ENCODE measurements at places on chromosomes 3 and 15.

- no peaks in the 10 kb centered on the region for H3K27me3 ChIP-seq
- no peaks in the 10 kb centered on the region for H3K4me1 ChIP-seq
- H3K4me3 ChIP-seq: no peak overlapping the region
These were observed 164.0 kb downstream of the IL20RB start for GRCh38 chr3:137121704-137122314.

- no peaks in the 10 kb centered on the region for H3K36me3 ChIP-seq
- H3K4me1 ChIP-seq: no peaks in the 10 kb centered on the region
- H3K4me3 ChIP-seq: no peak overlapping the region
These were observed 71.6 kb downstream of the LRTM1 start for GRCh38 chr3:54856271-54856670.

GRCh38 chr15:51884517-51885236, 55.2 kb downstream of the TMOD3 start:
- no peak overlapping the region for H3K4me3 ChIP-seq
- DNase-seq: no peak
- no peaks in the 10 kb centered on the region for H3K27me3 ChIP-seq
- H3K36me3 ChIP-seq: no peaks in the 10 kb centered on the region

DNA sequence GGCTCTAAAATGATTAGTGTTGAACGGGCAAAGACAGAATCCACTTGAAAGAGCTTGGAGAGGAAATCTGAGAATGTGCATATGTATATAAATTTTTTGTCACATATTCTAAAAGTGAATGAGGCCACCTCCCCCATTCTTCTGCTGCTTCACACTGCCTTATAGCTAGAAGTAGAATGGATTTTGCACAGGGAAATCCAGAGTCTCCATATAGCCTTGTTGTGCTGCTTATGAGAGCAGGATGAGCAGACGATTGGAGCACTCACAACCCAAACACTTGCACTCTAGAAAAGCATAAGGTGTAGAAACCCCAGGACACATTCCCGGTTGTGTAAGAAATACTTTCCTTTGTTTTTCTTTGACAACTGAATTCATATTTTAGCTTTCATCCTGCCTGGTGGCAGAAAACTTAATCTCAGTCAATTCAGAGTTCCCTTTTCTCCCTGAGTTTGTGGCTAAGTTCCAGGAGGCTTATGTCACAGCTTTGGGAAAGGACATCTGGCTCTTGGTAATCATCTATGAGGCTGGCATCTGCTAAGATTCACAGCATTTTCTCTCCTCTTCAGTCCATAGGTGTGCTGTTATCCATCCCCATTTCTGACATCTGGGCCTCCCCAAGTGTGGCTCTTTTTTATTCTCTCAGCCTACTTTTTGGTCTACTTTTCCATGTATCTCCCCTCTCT, 188.4 kb upstream of the PFN2 start:
- H3K27ac ChIP-seq: no peak overlapping the region
- no peaks in the 10 kb centered on the region for H3K4me1 ChIP-seq

DNA sequence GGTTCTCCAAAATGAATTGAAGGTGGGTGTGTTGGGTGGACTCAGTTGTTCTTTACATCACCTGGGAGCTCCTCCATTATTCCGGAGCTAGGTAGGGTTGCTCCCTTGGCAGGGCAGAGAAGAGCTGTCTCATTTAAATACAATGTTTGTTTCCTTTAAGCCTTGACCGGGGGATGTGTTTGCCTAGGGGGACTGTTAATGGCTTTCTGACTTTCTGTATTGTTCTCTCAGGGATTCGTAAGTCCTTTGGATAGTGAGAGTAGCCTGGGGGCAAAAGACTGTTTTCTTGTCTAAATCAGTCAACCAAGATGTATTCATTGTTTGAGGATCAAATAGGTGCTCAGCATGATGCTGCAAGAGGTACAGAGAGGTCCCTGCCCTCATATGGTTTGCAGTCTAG, 71.1 kb downstream of the CDAN1 start:
- H3K27ac ChIP-seq: no peak overlapping the region
- peaks cover 79% of the 10 kb centered on the region for H3K36me3 ChIP-seq
- no peak for DNase-seq
- no peaks in the 10 kb centered on the region for H3K4me1 ChIP-seq

DNA sequence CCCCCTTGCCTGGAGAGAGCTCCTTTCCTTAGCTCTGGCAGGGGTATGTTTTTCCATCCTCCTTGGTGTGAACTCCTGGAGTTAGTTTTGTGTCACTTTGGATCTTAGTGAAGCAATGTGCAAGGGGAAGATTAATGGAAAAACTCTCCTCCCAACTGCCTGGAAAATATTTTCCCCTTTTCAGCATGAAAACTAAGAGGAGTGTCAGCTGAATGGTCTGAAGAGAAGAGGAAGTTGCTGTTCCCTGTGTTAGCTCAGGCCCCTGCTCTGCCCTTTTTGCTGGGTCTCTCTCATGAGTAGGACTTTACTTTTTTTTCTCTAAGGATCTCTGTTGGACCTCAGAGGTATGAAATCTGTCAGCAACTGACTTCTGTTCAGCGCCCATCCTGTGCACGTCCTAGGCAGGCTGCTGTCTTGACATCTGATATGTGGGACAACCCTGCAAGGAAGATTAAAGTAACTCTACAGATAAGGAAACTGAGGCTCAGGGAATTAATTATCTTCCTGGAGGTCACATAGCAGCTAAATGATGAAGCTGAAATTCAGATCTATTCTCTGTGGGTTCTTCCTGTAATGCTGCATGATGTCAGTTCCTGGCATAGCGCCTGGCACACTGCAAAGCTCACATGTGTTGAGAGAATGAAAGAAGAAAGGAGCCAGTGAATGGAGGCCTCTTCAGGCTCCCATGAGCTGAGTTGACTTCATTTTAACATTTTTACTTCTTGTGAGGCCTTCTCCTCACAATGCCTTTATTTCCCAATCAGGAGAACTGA, 109.7 kb upstream of the GALNT15 start:
- H3K4me3 ChIP-seq: no peak overlapping the region
- peak; percentile 84 for DNase-seq
- peak overlapping the region; percentile 36 for H3K27ac ChIP-seq
- no peaks in the 10 kb centered on the region for H3K36me3 ChIP-seq

DNA sequence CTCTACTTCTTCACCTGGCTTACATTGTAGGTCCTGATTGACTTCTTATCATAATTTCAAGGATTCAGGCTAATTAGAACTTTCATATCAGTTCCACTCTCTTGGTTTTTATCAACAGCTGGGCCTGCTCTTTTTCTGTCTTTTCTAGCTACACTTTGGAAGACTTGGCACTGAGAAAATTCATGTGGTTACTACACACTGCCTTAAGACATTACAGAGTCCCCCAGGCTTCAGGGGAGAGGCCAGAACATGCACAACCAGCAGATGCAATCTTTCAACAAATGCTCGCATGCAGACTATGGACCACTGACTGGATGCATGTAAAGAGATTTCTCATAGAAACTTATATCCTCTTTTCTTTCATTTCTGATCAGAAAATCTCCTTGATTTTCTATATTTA, 423.5 kb downstream of the TUSC7 start:
- H3K36me3 ChIP-seq: no peaks in the 10 kb centered on the region
- H3K27me3 ChIP-seq: no peaks in the 10 kb centered on the region
- H3K4me1 ChIP-seq: no peaks in the 10 kb centered on the region
- H3K27ac ChIP-seq: no peak overlapping the region

GRCh38 chr3:178010306-178010705, 525.9 kb upstream of the KCNMB2 start:
- H3K4me1 ChIP-seq: no peaks in the 10 kb centered on the region
- no peak for DNase-seq
- H3K27me3 ChIP-seq: no peaks in the 10 kb centered on the region
- H3K27ac ChIP-seq: no peak overlapping the region
- H3K4me3 ChIP-seq: no peak overlapping the region

- no peak for DNase-seq
- H3K4me1 ChIP-seq: no peaks in the 10 kb centered on the region
- H3K36me3 ChIP-seq: no peaks in the 10 kb centered on the region
These were observed 232.4 kb upstream of the PROK2 start for GRCh38 chr3:72017311-72017710.

DNA sequence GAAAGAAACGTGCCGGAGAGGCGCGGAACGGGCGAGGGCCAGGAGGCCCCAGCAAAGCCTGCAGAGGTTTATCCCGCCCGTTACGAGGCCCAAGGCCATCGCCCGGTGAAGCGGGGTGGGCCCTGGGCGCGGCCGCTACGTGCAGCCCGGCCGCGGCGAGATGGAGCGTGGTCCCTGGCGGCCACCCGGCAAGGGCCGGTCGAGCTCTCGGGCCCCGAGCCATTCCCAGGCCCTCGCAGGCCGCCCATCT, 1.1 kb downstream of the PKM start:
- H3K27me3 ChIP-seq: no peaks in the 10 kb centered on the region
- no peaks in the 10 kb centered on the region for H3K36me3 ChIP-seq
- H3K4me1 ChIP-seq: peaks cover 39% of the 10 kb centered on the region
- peak overlapping the region; percentile 100 for H3K27ac ChIP-seq

GRCh38 chr15:78047761-78048627, 29.5 kb downstream of the TBC1D2B start:
- H3K4me1 ChIP-seq: no peaks in the 10 kb centered on the region
- H3K36me3 ChIP-seq: peaks cover 55% of the 10 kb centered on the region
- peak overlapping the region; percentile 5 for H3K27ac ChIP-seq
- H3K27me3 ChIP-seq: no peaks in the 10 kb centered on the region
- H3K4me3 ChIP-seq: no peak overlapping the region

GRCh38 chr15:90987561-90988141, 6.7 kb downstream of the PRC1 start:
- no peak for DNase-seq
- no peak overlapping the region for H3K27ac ChIP-seq
- H3K36me3 ChIP-seq: no peaks in the 10 kb centered on the region
- no peaks in the 10 kb centered on the region for H3K4me1 ChIP-seq
- H3K4me3 ChIP-seq: no peak overlapping the region

DNA sequence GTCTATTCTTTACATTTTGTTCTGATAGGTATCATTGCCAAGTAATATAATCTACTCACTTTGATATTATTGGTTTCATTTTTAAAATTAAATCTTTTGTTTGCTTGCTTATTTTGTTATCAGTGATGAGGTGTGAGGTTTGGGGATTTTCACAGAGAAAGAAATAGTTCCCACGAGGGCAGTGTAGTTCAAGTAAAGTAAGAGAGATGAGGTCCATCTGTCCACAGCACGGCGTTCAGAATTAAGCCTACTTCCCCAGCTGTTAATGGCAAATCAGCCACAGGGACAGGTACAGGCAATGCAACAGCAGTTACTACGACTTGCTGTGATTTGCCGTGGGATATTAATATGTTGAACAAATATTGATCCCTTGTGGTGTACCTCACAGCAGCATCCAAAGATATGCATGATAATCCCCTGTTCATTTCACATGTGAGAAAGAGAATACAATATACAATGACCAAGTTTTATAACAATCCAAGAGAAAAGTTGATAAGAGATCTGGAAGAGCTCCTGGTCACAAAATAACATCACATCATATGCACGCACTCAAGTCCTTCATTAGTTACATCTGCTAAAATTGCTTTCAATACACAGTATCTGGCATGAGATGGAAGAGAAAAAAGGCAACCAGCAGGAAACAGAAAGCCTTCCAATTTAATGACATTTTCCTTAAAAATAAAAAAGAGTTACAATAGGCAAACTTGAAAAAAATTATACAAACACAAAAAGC, 131.6 kb downstream of the TUSC7 start:
- H3K4me3 ChIP-seq: no peak overlapping the region
- H3K27me3 ChIP-seq: no peaks in the 10 kb centered on the region
- no peaks in the 10 kb centered on the region for H3K36me3 ChIP-seq
- DNase-seq: no peak

GRCh38 chr15:96162322-96162721, 168.2 kb upstream of the NR2F2 start:
- no peaks in the 10 kb centered on the region for H3K27me3 ChIP-seq
- no peak overlapping the region for H3K4me3 ChIP-seq
- H3K36me3 ChIP-seq: no peaks in the 10 kb centered on the region
- DNase-seq: no peak

- H3K27me3 ChIP-seq: no peaks in the 10 kb centered on the region
- H3K36me3 ChIP-seq: no peaks in the 10 kb centered on the region
- no peak overlapping the region for H3K27ac ChIP-seq
These were observed 61.8 kb downstream of the SLC7A14 start for GRCh38 chr3:170524073-170524472.

- DNase-seq: no peak
- no peak overlapping the region for H3K27ac ChIP-seq
- H3K27me3 ChIP-seq: no peaks in the 10 kb centered on the region
- no peak overlapping the region for H3K4me3 ChIP-seq
- peaks cover 5% of the 10 kb centered on the region for H3K36me3 ChIP-seq
These were observed 16.6 kb downstream of the HAPLN3 start for GRCh38 chr15:88878720-88879184.

DNA sequence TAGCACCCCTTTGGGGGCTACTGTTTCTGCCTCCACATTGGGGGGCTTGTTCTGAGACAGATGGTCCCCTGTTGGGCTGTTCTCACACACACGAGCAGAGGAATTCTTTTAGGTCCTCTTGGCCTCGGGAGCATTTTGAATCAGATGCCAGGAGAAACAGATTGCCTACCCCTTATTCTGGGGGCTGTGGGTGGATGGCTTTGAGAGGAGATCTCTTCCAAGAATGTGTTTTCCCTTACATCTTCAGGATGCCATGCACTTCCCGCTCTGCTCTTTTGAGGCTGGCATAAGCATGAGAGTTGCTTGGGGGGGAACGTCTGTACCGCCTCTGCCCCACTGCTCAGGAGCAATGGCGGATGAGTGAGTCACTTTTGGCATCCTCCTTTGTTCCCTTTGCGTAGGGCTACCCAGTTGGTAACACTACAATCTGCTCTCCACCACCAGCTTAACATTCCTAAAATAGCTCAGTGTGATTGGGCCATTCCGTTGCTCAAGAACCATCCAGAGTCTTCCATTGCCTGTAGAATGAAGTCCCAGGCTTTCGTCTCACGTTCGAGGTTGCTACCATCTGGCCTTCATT, 154.4 kb downstream of the RPLP1 start:
- H3K4me1 ChIP-seq: peaks cover 29% of the 10 kb centered on the region
- peak; percentile 83 for DNase-seq
- H3K36me3 ChIP-seq: no peaks in the 10 kb centered on the region

DNA sequence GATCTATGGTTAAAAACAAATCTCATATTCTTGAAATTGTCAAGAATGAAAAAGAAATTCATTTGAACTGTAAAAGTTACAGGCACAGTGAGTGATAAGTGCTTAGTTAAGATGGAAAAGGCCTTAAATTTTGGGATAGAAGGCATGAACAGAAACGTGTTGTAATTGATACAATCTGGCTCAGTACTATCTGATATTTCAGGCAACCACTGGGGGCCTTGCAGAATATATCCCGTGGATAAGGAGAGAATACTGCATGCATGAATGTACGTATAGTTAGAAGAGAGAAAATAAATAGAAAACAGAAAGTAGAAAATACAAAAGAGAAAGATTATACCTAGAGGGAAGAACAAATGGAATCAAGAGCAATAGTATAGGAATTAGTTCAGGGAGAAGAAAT, 741.4 kb upstream of the CCDC54 start:
- no peak for DNase-seq
- H3K4me1 ChIP-seq: no peaks in the 10 kb centered on the region
- H3K36me3 ChIP-seq: no peaks in the 10 kb centered on the region
- no peaks in the 10 kb centered on the region for H3K27me3 ChIP-seq

DNA sequence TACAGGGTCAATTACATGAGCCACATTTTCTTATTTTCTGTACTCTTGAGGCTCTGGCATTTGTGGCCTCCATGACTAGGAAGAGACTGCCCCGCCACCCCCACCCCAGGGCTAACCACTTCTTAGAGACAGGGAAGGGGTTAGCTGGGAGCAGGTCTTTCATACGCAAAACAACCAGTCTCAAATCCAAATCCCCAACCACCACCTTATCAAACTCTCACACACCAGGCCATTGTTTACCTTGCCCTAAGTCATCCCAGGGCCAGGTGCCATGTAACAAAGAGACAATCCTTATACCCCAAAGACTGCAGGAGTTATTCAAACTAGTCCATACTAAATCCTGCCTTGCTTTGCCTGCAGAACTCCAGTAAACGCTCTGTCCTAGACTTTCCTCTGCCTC, 77.8 kb downstream of the B3GNT5 start:
- no peak overlapping the region for H3K27ac ChIP-seq
- no peaks in the 10 kb centered on the region for H3K36me3 ChIP-seq
- H3K4me3 ChIP-seq: no peak overlapping the region
- no peak for DNase-seq
- no peaks in the 10 kb centered on the region for H3K4me1 ChIP-seq
